ENCODE measurements at places on chromosomes 2 and 18.

- no peak for DNase-seq
These were observed 156.2 kb upstream of the CELF4 start for GRCh38 chr18:37721544-37722522.

- no peak for DNase-seq
These were observed 9.4 kb upstream of the EPG5 start for GRCh38 chr18:45976566-45976965.

DNA sequence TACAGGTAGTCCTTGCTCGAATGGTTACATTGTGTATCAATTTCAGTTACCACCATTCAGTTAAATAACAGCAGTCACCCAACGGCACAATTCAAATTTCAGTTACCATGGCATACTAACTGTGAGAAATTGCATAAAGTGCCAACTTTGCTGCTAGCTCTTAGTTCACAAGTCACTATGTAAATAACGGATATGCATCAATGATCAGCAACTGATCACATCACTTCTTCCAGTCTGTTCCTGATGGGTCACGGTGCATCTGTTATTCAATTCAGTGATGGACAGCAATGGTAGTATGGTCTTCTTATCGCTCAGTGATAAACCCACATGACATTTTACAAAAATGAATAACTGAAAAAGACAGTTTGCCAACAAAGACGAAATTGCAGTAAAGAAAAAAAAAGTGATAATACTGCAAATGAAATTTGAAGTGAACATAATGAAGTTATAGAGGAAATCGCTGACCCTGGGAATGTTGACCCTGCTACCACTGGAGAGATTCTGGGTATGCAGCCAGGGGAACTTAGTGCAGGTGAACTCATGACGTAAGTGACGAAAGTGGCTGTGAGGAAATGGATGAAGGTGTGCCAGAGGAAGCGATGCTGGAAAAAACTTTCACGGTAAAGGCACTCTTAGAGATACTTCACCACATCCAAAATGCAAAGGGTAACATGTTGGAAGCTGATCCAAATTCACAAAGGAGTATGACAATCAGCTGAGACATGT, 25.9 kb upstream of the RAPGEF4 start:
- DNase-seq, result peak; percentile 69

DNA sequence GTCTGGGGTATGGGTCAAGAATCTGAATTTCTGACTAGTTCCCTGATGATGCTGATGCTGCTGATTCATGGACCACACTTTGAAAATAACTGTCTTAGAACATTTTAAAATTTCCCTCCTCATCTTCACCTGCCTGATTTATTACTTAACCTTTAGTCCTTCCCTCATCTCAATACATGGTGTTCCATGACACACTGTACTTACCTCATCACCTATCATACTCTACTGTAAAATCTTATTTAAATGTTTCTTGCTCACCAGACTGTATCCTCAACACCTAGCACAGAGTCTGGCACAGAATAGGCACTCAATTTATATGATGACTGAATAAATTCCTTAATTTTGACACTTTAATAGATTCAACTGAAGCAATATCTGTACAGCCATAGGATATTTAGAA, 95.7 kb downstream of the FAM161A start:
- no peak for DNase-seq

GRCh38 chr18:44039216-44039615, 641.5 kb upstream of the SETBP1 start:
- no peak for DNase-seq

GRCh38 chr2:139048017-139048416, 267.8 kb upstream of the NXPH2 start:
- DNase-seq, result no peak

DNA sequence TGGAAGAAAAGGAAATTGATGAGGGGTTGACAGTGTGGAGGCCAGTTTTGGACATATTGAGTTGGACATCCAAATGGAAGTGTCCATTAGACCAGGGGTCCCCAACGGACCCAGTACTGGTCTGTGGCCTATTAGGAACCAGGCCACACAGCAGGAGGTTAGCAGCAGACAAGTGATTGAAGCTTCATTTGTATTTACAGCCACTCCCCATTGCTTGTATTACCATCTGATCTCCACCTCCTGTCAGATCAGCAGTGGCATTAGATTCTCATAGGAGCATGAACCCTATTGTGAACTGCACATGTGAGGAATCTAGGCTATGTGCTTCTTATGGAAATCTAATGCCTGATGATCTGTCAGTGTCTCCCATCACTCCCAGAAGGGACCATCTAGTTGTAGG, 99.1 kb downstream of the MTX2 start:
- DNase-seq, result no peak

DNA sequence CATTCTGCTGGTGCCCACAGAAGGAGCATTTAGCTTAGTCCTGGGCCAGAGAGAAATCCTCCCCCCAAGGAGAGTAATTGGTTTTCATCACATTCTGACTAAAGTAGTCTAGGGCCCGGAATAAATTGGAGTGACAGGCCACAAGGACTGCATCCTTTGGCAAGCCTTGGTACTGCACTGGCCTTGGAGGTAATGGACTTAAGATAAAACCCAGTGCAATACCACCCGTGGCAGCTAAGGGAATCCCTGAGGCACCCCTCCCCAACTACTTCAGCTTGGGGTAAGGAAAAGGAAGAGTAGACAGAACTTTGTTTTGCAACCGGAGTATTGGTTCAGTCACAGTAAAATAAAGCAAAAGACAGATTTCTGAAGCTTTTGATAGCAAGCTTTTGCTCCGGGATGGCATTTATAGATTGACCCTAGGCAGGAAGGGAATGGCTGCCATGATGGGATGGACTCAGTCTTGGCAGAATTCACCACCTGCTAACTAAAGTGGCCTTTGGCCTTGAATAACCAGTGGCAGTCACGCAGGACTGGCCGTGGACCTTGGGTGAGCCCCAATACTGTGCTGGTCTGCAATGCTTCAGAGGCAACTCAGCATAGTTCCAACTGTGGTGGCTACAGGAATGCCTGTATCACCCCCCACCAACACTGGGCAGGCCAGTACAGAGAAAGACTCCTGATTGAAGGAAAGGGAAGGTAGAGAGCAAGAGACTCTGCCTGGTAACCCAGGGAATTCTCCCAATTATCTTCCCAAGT, 14.1 kb downstream of the ORC4 start:
- no peak for DNase-seq

- no peak for DNase-seq
These were observed 69.2 kb upstream of the MTIF2 start for GRCh38 chr2:55338268-55338667.

DNA sequence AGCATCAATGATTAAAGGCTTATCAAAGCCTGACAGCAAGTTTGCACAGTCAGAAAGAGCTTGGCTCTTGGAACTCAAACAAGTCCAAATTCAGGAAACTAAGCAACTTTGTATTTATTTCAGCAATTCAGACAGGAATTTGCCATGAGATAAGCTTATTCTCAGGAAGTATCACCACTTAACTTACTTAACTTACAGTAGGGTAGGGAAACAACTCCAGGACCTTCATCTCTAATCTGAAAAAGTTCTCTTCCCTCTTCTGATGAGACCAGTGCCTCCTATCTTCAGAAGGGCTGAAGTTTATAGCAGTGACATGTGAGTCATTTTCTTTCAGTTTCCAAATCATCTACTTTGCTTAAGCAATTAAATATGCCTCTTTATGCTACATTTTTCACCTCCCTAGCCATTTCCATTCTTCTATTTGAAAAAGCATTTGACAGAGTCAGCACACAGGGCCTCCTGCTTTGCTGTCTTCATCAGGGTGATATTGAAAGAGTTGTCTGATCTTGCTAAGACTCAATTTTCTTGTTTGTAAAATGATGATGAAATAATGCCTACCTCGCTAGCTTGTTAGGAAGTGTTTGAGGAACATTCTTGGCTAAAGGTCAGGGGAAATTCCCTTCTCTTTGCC, 389.5 kb downstream of the RND3 start:
- DNase-seq, result no peak

DNA sequence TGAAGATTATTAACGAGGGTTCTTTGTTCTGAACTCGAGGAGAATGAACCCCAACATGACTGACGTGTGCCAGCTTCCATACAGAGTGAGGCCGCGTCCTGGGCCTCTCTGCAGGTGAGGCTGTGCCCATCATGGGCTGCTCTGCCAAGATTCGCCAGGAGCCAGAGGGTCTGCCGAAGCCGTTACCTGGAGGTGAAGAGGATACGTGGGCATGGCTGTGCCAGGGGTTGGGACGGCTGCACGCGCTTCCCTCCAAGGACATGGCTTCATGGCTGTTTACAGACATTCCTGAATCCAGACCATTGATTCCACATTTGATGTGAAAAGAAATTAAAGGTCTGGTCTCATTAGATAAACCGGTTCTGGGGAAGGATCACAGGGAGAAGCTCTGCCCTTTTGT, 211.4 kb upstream of the SALL3 start:
- no peak for DNase-seq

Data from Caki2 (cell line).